Cardiac atrium fibroblast (primary cell): ENCODE measurements at places on chromosomes 4 and X. TPM values are rescaled to one million over a fixed set of nuclear protein-coding genes. Genes with fewer than 3 reads are reported as not detected.

HDX gene
- total RNA-seq: 1.8 TPM in 2 replicates

CXCL8 gene
- total RNA-seq: 343 and 870 TPM in 2 replicates

PF4V1 gene
- 0.90 and 4.9 TPM in 2 replicates for total RNA-seq

AMBN gene
- not detected in 2 replicates for total RNA-seq

HADH gene
- total RNA-seq: 8.8 and 11.3 TPM in 2 replicates
